Fibroblast of lung (primary cell): ENCODE measurements at places on chromosomes 6 and 20. TPM values are rescaled to one million over a fixed set of nuclear protein-coding genes. Genes with fewer than 3 reads are reported as not detected.

Gene CNBD2
- total RNA-seq = 1.3 and 2.6 TPM in 2 replicates

DNA sequence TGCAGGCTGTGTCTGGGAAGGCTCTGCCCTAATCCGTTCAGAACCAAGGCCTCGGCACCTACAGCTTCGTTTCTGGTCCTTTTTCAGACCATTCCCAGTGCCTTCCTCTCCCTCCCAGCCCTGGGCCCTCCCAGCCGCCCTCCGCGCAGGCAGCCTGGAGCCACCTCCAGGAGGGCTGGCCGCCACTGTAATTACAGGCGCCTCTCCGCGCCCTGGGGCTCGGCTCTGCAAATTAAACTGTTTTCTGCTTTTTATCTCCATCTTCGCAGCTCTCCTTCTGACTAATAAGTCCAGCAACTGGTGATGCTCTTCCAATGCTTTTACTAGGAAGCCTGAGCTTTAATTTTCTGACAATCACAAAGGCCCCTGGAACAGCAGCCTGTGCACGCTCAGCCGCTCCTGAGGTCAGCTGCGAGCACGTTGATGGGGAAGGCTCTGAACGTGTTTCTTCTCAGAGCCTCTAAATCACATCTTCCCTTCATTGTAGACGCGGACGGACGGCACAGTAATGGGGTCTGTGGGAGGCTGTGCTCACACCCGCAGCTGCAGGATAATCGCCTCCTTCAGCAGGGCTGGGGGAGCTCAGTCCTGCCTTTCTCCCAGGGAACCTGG is 194.6 kb downstream of the DLL1 start:
- DNase-seq = no peak

DNA sequence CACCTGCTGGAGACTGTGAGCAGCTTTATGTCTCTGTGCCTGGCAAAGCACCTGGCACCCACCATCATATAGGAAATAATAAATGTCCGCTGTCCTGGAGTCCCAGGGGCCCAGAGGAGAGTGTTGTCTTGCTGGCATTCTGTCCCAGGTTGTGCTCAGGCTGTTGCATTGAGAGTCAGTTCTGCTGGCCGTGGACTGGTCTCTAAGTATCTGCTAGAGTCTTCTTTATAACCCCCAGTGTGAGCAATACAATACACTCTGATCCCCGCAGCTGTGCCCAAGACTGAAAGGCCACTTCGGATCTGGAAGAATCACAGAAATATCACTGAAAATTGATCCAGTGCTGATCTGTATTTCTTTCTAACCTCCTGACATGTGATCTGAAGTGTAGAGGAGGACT is 38.3 kb upstream of the HINT3 start:
- DNase-seq = no peak

Gene NHLRC1
- total RNA-seq = 3.1 and 3.5 TPM in 2 replicates

Gene SLC22A3
- under 0.01 and 0.26 TPM in 2 replicates for total RNA-seq

DNA sequence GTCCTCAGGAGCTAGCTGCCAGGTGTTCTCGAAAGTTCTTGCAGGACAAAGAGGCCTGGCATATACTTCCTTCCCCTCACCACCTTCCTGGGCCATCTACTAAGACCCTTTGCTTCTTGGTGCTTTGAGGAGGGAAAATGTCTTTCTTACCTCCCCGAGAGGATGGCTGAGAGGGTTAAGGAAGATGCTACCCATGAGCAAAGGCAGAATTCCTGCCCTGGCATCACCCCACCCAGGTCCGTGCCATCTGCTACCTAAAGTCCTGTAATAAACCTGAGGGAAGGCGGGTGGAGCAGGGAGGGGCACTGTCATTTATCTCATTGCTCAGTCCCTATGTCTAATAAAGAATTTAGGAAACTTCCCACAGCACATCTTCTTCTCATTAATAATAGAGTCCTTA is 16.2 kb downstream of the GFOD1 start:
- DNase-seq = no peak
